ENCODE measurements at places on chromosomes 3 and 15.

GRCh38 chr3:171936191-171936841 is 93.2 kb downstream of the TMEM212 start:
- no peak for DNase-seq

- no peak for DNase-seq
These were observed 315.2 kb downstream of the CLSTN2 start for GRCh38 chr3:140250010-140250855.

DNA sequence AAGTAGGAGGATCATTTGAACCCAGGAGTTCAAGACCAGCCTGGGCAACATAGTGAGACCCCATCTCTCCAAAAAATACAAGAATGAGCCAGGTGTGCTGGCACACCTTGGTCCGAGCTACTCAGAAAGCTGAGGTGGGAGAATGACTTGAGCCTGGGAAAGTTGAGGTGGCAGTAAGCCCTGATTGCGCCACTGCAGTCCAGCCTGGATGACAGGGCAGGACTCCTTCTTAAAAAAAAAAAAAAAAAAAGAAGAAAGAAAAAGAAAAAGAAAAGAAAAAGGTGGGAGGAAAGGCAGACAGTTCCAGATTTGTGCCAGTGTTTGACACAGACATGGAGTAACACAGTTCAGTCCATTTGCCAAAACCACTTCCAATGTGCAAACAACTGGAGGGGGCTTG is 75.7 kb downstream of the ATP10A start:
- no peak for DNase-seq

- peak; percentile 46 for DNase-seq
These were observed at the start of gene TRIM71 for GRCh38 chr3:32817558-32818228. TSS of gene TRIM71 (plus strand) at chr3:32817997. CDS start at chr3:32818081, 84 bp downstream.

DNA sequence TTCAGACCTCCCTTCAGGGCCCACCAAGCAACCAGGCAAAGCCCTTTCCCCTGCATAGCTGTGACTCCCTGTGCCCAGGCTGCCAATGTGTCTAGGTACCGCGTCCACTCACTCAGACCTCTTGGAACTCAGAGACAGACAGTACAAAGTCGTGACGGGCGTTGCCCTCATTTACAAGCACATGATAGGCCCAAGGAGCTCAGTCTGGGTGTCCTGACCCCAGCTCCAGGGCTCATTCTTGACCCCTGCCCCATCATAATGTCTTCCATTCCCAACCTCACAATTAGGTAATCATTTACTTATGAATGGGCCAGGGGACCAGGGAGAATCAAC is 56.0 kb downstream of the KLF13 start:
- DNase-seq, result no peak

GRCh38 chr15:90807786-90808086 is 60.7 kb upstream of the FURIN start:
- no peak for DNase-seq

DNA sequence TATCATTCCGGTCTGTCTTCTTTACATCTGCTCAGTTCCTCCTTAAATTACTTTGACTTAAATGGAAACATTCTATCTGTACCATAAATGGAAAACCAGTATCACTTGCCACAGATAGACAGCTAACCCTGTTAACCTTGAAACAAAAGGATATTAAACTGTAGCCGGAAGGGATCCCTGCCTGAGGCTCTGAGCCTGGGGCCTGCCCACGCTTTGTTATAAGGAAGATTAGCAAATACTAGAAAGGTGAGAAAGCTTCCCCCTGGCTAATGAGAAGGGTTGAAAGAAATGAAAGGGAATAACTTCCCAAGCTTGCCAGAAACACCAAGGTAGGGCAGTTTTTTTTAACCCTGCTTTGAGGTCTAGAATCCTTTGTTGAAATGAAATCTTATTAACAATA is 927.6 kb downstream of the FHIT start:
- no peak for DNase-seq

GRCh38 chr3:158458464-158458863 is 112.5 kb upstream of the MLF1 start:
- DNase-seq, result no peak

DNA sequence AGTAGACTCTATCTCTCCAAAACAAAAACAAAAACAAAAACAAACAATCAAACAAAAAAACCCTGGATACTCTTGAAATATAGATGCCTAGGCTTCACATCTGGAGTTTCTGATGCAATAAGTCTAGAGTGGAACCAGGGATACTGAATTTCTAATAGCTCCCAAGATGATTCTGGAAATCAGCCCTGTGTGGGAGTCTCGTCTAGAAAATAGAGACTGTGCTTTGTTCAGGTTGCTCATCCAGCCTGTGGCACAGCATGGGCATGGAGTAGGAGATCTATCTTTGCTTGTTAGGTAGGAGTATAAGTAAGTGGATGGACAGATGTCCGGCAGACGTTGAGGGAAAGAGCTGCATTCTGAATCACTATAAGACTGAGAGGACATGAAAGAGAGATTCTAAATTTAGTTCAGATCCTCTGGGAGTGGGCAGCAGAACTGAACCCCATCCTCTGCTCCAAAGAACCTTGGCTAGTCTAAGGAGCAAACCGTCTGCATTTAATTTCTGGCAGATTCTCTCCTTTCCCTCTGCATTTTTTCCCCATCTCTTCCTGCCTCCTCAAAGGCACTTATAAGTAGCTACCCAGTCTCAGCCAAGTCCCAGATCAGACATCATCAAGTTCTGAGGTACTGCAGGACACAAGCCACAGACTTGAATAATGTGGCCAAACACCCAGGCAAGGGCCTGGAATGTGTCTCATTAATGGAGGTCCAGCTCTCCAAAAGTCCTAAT is 92.6 kb upstream of the STRIT1 start:
- no peak for DNase-seq

DNA sequence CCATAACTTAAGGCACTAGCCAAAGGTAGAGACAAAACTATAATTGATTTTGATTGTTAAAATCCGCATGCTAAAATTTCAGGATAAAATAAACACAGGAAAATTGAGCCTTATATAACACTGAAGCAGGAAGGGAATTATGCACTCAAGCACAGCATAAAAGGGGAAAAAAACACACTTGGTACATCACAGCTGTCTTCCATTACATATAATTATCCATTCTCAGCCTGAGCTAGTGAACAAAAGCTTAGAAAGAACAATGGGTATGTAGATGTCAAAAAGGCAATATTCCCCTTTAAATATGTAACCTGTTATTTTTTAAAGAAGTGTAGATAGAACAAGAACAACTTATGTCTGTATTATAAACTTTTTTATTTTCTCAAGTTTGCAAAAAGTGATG is 899.2 kb downstream of the ROBO1 start:
- DNase-seq, result no peak

- peak; percentile 70 for DNase-seq
These were observed 621 bp downstream of the ANXA2 start for GRCh38 chr15:60396958-60397771.

GRCh38 chr3:72191209-72191960 is 406.4 kb upstream of the PROK2 start:
- no peak for DNase-seq
